Fibroblast of lung (primary cell): ENCODE measurements at places on chromosomes 5 and 9. TPM values are rescaled to one million over a fixed set of nuclear protein-coding genes. Genes with fewer than 3 reads are reported as not detected.

- no peaks in the 10 kb centered on the region for H3K27me3 ChIP-seq
- H3K36me3 ChIP-seq: no peaks in the 10 kb centered on the region
- H3K4me3 ChIP-seq: no peak overlapping the region
- DNase-seq: no peak
- H3K27ac ChIP-seq: no peak overlapping the region
Measured at GRCh38 chr5:179408611-179409010, 63.4 kb upstream of the ADAMTS2 start.

DNA sequence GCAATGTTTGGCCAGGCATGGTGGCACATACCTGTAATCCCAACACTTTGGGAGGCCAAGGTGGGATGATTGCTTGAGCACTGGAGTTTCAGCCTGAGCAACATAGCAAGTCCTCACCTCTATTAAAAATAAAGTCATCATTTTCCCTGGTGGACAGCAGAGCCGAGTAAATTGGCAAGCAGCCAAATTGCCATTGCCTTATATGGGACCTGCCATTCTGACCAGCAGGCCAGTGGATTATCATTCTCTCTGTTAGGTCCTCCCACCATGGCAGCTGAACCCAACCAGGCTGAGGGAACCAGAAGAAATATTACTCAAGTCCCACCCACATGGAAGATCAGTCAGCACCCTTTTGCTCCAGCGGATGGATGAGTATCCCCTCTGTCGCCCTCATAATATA is 1829.9 kb downstream of the EFNA5 start:
- no peak for DNase-seq
- no peaks in the 10 kb centered on the region for H3K36me3 ChIP-seq
- no peaks in the 10 kb centered on the region for H3K27me3 ChIP-seq

DNA sequence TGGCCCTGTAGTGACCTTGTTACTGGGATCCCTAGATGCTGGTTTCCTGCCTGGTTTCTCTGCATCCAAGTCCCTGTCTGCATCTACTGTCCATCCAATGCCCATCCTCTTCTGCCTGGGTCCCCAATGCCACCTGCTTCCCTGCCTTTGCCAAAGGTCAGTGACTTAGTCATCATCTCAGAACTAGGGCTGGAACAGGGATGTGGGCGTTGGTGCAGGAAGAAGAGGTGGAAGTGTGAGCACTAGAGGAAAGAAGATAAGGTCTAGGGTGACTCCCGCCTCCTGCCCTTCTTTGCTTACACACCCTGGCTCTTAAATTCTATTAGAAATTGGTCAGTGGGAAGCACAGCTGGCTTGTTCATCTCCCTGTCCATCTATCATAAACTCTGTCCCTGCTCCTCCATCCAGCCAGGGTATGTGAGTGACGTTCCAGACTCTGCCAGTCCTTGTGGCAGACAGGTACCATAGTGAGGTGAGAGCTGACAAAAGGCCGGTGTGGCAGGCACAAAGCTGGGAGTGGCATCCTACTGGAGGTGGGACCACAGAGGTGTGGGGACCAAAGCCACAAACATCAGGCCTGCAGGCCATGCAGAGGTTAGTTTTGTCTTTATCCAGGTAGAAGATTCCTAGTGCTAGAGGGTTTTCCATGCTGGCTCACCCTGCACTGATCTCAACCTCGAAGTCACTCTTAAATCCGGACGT is 9.2 kb downstream of the PTPN3 start:
- H3K4me1 ChIP-seq: no peaks in the 10 kb centered on the region
- H3K27ac ChIP-seq: no peak overlapping the region
- H3K36me3 ChIP-seq: no peaks in the 10 kb centered on the region
- no peaks in the 10 kb centered on the region for H3K27me3 ChIP-seq
- DNase-seq: no peak
- H3K4me3 ChIP-seq: no peak overlapping the region

- H3K36me3 ChIP-seq: no peaks in the 10 kb centered on the region
- peak; percentile 69 for DNase-seq
- H3K27ac ChIP-seq: no peak overlapping the region
- no peaks in the 10 kb centered on the region for H3K4me1 ChIP-seq
- H3K27me3 ChIP-seq: no peaks in the 10 kb centered on the region
Measured at GRCh38 chr9:137534256-137535119, 15.7 kb downstream of the PNPLA7 start.

DNA sequence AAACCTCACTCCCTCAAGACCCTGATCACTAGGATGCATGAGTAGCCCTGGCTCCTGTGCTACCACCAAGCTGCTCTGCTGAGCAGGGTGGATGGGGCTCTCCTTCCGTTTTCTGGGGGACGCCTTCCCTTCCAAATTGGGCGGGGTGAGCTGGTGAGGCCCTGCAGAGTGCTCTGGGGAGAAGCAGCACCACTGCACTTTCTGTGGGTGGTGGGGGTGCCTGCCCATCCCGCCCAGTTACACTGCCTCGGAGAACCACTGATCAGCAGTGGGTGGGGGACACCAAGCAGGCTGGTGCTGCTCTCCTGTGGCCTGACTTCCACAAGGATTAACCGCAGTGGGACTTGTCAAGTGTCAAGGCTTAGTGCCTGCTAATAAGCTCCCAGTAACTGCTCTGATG is 19.0 kb downstream of the GFPT2 start:
- no peak overlapping the region for H3K27ac ChIP-seq
- no peak for DNase-seq
- peaks cover 2% of the 10 kb centered on the region for H3K36me3 ChIP-seq
- H3K27me3 ChIP-seq: no peaks in the 10 kb centered on the region

The SLC6A19 gene
- not detected in 2 replicates for polyA plus RNA-seq
